ENCODE measurements at places on chromosomes 2 and 18.

DNA sequence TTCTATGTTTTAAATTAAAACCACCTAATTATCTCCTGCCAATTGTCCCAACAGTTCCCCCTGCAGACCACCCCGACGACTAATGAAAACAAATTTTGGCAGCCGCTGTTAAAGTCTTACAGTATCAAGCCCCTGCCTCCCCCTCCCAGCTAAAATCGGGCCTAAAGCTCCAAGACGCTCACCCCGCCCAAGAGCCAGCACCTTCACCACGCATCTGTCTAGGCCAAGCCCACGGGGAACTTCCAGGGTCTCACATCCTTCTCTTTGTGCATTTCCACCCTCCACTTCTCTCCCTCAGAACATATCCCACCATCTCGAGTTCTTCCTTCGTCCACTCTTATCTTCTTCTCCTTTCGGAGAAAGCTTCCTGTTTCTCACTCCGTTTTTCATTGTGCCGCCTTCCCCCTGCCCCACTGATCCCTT lies 445 bp downstream of the PRPF40A start:
- peak; percentile 54 for DNase-seq

DNA sequence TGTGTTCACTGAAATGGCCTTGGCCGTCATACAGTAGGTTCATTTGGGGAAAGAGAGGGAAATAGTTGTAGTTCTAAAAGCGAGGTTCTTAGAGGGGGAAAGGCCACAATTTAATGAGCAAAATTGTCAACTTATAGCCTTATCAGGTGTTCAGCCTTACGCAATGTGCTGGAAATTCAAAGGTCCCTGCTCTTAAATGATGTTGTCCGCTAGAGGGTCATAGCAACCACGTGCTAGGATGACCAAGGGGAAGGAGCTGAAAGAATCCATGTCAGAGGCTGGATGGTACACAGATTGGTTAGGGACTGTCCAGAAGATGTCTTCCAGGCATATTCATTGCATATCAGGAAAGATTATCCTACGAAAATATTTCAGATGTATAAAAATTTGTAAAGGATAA lies 282.3 kb upstream of the MEX3C start:
- DNase-seq = no peak

GRCh38 chr2:164797627-164798026 lies 44.0 kb downstream of the COBLL1 start:
- DNase-seq = no peak

DNA sequence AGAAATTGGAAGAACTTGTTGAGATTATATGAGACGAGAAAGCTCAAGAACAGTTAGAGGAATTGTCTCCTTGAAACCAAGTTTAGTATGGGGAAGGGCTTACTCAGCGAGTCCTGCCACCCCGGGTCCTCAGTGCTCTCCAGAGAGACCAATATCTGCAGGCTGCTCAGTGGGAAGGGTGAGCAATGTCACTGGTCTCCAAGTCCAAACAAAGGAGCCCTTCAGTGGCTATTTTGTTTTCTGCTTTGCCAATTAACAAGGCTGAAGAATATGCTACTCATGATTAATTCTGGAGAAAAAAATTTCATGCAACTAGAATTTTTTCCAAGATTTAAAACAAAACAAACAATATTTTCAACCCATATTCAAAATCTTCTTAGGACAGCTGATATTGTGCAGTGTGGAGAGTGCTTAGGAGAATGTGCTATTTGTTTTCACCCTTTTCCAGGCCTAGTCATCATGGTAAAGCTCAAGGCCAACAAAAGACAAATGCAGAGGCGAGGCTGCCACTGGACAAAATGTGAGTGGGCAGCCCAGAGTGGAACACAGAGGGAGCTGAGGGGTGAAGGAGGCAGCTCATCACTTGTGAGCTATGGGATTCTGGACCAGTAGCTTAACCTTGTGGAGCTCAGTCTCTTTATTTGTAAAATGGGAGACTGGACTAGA lies 83.8 kb upstream of the TMEM17 start:
- DNase-seq = no peak

DNA sequence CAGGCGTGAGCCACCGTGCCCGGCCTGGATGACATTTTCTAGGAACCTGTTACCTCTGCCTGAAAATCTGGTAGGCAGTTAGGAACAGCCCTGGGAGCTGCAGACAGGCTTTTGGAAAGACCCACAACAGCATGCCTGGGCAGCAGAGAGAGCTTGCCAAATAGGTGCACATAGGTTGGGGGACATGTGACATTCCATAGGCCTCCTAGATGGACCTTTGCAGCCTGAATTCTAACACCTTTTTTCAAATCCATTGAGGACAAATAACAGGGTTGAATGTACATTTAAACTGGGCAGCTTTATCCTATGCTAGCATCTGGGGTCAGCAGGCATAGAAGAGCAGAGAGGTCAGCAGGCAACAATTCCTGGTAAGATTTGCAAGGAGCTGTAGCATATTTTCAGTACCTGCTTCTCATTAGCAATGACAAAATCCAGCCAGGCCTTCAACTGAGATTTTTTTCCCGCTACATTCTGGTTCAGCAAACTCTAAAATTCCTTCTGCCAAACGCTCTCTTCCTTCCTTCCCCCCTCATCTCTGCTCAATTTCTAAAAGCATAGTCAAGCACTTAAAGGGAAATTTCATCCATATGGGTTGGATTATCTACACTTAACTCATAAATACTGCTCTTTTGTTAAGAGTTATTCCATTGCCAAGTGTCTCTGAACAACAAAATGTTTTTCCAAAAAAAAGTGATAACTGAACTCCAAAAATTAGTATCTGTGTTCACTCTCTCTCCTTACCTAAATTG lies 75.2 kb downstream of the SOWAHC start:
- DNase-seq = no peak

DNA sequence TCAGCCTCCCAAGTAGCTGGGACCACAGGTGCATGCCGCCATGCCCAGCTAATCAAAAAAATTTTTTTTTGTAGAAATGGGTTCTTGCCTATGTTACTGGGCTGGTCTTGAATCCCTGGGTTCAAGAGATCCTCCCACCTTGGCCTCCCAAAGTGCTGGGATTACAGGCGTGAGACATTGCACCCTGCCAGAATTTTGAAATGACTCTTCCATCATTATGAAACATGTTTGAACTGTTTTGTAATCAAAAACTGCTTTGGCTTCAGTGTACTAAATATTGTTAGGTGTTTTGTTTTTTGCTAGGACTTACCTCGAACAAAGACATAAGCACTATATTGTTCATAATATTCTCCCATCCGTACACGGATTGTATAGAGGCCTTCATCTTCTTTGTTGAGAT lies 55.8 kb downstream of the MYOM1 start:
- no peak for DNase-seq

- DNase-seq = no peak
Measured at GRCh38 chr2:61252031-61252430, 90.0 kb downstream of the C2orf74 start.

DNA sequence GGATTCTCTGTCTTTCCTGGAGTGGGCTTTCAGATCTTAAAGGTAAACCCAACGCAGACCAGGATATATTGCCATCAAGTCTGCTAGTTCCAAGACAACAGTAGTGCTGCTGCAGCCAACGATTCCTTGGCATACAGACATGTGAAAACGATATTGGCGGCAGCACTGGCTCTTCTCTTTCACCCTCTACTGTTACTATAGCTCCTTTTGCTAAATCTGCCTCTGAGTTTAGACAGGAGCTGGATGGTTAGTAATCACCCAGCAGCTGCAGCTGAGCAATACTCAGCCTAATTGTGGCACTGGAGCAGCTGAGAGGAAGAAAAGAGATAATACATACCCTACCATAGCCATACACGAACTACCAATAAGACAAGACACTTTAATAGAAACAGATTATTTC lies 4.0 kb downstream of the YES1 start:
- DNase-seq = no peak

DNA sequence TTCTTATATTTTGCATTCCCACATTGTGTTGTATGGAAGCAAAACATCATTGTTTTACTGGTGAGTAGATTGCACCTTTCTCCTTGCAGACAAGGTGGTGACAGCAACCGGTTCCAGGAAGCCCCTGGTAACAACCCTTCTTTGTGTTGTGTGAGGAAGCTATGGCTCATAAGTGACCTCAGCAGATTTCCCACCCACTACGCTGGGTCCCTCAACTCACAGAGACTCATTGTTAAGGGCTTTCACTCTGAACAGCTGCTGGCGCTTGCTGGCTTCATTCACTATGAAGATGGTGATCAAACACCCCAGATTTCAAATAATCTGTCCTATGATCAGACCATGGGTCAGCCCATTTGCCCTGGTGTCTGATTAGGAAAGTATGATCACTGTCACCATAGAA lies 53.4 kb downstream of the WIPF1 start:
- no peak for DNase-seq

DNA sequence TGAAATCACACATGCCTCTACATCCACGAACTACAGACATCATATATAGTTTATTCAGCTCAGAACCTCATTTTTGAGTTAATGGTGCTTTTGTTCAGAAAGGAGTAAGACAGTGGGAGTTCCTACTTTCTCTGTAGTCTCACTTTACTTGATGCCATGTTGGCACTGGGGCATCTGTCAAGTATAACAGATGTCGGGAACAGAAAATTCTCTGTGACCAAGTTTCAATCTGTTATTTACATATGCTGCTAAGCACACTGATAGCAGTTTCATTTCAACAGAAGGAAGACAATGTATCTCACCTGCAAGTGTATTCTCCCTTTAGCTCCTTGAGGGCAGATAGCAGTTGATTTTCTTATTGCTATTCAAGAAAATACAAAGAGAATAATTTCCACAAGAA lies 774.1 kb downstream of the METTL4 start:
- no peak for DNase-seq

- DNase-seq = no peak
Measured at GRCh38 chr2:84776011-84776410, 104.9 kb downstream of the TRABD2A start.

GRCh38 chr2:106108351-106108750 lies 85.8 kb downstream of the UXS1 start:
- no peak for DNase-seq

GRCh38 chr2:112187805-112188596 lies 49.8 kb downstream of the FBLN7 start:
- peak; percentile 83 for DNase-seq

GRCh38 chr2:86038291-86039081 lies 67.2 kb downstream of the POLR1A start:
- DNase-seq = peak; percentile 25

DNA sequence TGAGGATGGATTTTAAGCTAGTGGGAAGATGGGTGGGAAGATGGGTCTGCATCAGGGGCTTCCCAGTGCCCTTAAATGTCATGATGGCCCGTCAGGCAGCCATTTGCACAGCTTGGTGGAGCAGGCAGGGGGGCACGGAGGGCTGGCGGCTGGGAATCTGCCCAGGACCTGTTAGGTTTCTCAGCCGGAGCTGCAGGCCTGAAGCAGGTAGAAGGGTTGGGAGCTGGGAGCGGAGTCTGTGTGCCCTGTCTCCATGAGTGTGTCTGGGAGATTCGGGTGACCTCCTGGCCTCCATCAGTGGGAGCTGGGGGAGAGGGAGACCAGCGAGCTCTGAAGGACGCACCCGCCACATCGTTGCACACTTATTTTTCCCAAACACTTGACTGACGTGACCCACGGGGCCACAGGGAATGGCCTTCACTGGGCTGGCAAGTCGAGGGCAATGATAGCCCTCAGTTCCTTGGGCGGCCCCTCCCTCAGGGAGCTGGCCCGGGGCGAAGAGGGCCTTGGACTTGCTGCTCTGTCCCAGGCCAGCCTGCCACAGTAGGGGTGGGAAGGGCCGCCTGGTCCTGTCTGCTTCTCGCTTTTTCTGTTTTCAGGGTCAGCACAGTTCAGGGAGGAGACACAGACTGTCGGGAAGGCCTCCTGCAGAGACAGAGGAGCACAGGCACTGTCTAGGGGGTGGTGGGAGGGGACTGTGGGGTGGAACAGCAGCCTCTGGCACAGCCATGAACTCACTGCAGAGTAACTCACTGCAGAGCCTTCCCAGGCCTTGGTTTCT lies 236.8 kb downstream of the ZBTB7C start:
- DNase-seq = no peak

DNA sequence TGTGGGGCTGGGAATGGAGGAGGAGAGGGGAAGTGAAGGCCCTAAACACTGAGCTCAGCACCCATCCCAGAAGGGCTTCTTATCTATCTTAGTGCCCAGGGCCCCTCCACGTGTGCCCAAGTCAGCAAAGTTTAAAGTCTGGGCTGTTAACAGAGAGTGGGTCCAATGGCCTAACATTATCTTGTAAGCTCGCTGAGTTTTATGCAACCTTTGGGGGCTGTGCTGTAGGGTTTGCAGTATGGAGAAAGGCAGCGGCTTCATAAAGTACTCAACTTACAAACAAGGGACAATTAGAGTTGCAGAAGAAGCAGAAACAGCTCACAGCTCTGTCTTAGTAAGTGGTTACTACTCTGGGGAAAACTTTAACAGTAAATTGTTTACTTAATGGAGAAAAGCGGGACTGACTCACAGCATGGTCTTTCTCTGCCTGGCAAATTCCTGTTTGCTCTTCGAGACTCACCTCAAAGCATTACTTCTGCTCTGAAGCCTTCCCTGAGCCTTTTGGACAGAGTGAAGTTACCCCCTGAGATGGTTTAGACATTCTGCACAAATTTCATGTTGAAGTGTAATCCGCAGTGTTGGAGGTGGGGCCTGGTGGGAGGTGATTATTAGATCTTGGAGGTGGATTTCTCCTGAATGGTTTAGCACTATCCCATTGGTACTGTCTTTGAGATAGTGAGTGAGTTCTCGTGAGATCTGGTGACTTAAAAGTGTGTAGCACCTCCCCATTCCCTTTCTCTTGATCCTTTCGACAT lies 9.0 kb downstream of the ENOSF1 start:
- DNase-seq = no peak

GRCh38 chr2:23409248-23409647 lies 24.3 kb downstream of the KLHL29 start:
- DNase-seq = no peak

- no peak for DNase-seq
Measured at GRCh38 chr2:85134896-85135659, 1.9 kb downstream of the TCF7L1 start.

DNA sequence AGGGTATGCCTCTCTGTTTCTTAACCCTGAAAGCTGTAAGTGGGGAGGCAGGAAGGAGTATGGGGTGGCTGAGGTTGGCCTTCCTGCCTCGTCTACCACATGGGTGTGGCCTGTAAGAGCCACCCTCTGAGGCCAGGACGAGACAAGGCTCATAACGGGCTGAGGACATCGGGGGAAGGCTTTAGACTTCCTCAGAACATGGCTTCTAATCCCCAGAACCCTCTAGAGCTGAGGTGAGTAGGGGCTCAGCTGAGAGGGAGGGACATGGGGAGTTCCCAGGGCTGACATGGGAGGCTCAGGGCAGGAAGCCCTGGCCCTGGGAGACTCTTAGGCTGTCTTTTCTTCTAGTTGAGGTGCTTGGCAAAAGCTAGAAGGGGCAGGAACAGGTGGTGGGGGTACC lies 36.7 kb downstream of the EMX1 start:
- no peak for DNase-seq

- DNase-seq = no peak
Measured at GRCh38 chr2:236552581-236553363, 16.9 kb upstream of the ACKR3 start.

DNA sequence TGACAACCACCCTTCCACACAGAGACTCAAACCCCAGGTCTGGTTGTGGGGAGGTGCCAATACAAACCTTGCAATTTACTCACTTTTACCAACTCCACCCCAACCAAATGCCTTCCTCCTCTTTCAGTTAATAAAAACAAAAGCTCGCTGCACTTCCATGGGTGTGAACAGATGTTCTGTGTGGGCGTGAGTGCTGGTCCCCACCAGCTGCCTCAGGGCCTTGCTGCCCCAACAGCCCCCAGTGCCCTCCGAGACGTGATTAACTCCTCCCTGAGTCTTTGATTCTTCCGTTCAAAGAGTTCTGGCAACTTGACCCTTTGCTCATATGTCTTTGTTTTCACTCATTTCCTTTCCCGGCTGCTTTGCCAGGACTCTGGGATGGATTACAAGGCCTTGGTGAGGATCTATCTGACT lies 258.9 kb upstream of the CXCR4 start:
- no peak for DNase-seq

- DNase-seq = no peak
Measured at GRCh38 chr2:120637847-120638246, 97.8 kb upstream of the GLI2 start.

All from activated naive CD4-positive, alpha-beta T cell treated with anti-CD3 and anti-CD28 coated beads, Interleukin-2, amount 50 U/mL, for 16 hours (primary cell).